ENCODE measurements at places on chromosomes 5 and 9. TPM values are rescaled to one million over a fixed set of nuclear protein-coding genes. Genes with fewer than 3 reads are reported as not detected.

The PCDHB1 gene
- total RNA-seq = not detected

The CDKN2B gene
- total RNA-seq = 11.8 TPM

The GABRA6 gene
- total RNA-seq = not detected

The FSTL4 gene
- total RNA-seq = not detected

The DDX31 gene
- 5.9 TPM for total RNA-seq

The HAND1 gene
- total RNA-seq = 0.14 TPM

The BTNL9 gene
- 18.7 TPM for total RNA-seq

The SPRY4 gene
- total RNA-seq = 10.4 TPM

The KIF20A gene
- total RNA-seq = not detected

The SREK1IP1 gene
- total RNA-seq = 23.6 TPM

The PCDHA9 gene
- 1.2 TPM for total RNA-seq

The COL23A1 gene
- total RNA-seq = not detected

The MUSK gene
- total RNA-seq = not detected

The IL9 gene
- total RNA-seq = not detected

The SV2C gene
- 3.7 TPM for total RNA-seq

The GRM6 gene
- total RNA-seq = not detected

The TTC39B gene
- total RNA-seq = 14.1 TPM

The PCDHA2 gene
- 0.26 TPM for total RNA-seq

The CER1 gene
- not detected for total RNA-seq

The PCDHB12 gene
- total RNA-seq = 9.2 TPM

The PCDHAC2 gene
- 1.4 TPM for total RNA-seq

The RAD50 gene
- total RNA-seq = 38.7 TPM

The FBXL7 gene
- 26.6 TPM for total RNA-seq

The SCGB3A2 gene
- total RNA-seq = not detected

The RMRP gene
- total RNA-seq = 14,265 TPM

Measured in uterus (tissue), 4 donors.